ENCODE measurements at places on chromosomes 6 and 20.

DNA sequence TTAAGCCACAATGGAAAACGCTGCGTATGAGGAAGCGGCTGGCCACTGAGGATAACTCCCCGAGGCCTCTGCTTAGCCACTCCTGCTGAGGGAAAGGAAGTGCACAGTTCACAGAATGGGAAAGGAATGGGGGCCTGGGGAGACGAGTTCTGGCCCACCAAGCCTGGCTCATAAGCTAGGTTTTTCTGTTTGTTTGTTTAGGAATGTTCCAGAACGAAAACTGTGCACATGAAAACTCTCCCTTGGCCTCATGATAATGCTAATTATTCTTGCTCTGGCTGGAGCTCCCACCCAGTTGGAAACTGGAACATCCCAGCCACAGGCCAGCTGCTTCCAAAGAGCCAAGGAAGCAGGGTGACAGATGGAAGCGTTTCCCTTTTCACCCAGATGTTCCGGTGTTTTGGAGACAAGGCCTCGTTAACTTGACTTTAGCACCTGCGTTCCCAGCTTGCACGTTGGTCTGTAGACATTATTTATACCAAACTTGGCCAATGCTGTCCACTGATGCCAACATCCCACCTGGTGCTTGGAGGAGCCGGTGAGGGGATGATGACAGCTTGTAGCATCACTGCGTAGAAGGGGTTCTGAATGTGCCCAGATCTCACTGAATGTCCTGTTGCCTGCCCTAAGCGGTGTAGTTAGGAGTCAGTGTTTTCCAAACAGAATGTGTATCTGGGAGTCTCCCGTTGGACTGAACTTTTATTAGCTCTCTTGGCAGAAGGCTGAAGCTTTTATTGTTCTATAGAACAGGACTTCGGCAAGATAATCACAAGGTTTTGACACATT is 34.5 kb downstream of the APCDD1L start:
- H3K27me3 ChIP-seq: peaks cover 2% of the 10 kb centered on the region
- H3K4me1 ChIP-seq: peaks cover 3% of the 10 kb centered on the region
- no peak for DNase-seq
- no peak overlapping the region for H3K4me3 ChIP-seq

- H3K27ac ChIP-seq: no peak overlapping the region
- H3K36me3 ChIP-seq: peaks cover 4% of the 10 kb centered on the region
- no peak for DNase-seq
Measured at GRCh38 chr20:57774111-57774880, 64.5 kb upstream of the PMEPA1 start.

- no peaks in the 10 kb centered on the region for H3K4me1 ChIP-seq
- H3K36me3 ChIP-seq: peaks cover 5% of the 10 kb centered on the region
- H3K4me3 ChIP-seq: no peak overlapping the region
- no peak for DNase-seq
- no peak overlapping the region for H3K27ac ChIP-seq
Measured at GRCh38 chr20:36655004-36655403, 9.0 kb upstream of the SLA2 start.

- H3K4me1 ChIP-seq: peaks cover 35% of the 10 kb centered on the region
- no peak overlapping the region for H3K27ac ChIP-seq
- peaks cover 2% of the 10 kb centered on the region for H3K27me3 ChIP-seq
- H3K36me3 ChIP-seq: no peaks in the 10 kb centered on the region
- no peak overlapping the region for H3K4me3 ChIP-seq
- no peak for DNase-seq
Measured at GRCh38 chr6:149478631-149479314, 6.0 kb downstream of the ZC3H12D start.

- H3K27ac ChIP-seq: no peak overlapping the region
- H3K4me3 ChIP-seq: no peak overlapping the region
- H3K36me3 ChIP-seq: no peaks in the 10 kb centered on the region
- peaks cover 27% of the 10 kb centered on the region for H3K4me1 ChIP-seq
- peaks cover 5% of the 10 kb centered on the region for H3K27me3 ChIP-seq
- DNase-seq: no peak
Measured at GRCh38 chr20:43849496-43850186, 65.0 kb upstream of the TOX2 start.

GRCh38 chr20:63071541-63072181 is 64.9 kb upstream of the BHLHE23 start:
- peaks cover 14% of the 10 kb centered on the region for H3K27me3 ChIP-seq
- peaks cover 2% of the 10 kb centered on the region for H3K4me1 ChIP-seq
- H3K4me3 ChIP-seq: no peak overlapping the region
- no peak overlapping the region for H3K27ac ChIP-seq
- no peak for DNase-seq

- H3K4me1 ChIP-seq: no peaks in the 10 kb centered on the region
- H3K36me3 ChIP-seq: no peaks in the 10 kb centered on the region
- no peak overlapping the region for H3K27ac ChIP-seq
- H3K4me3 ChIP-seq: no peak overlapping the region
- H3K27me3 ChIP-seq: no peaks in the 10 kb centered on the region
- no peak for DNase-seq
Measured at GRCh38 chr20:8425016-8425415, 292.9 kb downstream of the PLCB1 start.

- no peak overlapping the region for H3K27ac ChIP-seq
- H3K27me3 ChIP-seq: peaks cover 7% of the 10 kb centered on the region
- H3K4me3 ChIP-seq: no peak overlapping the region
- no peaks in the 10 kb centered on the region for H3K4me1 ChIP-seq
- no peaks in the 10 kb centered on the region for H3K36me3 ChIP-seq
Measured at GRCh38 chr20:31930779-31931178, 21.1 kb downstream of the PDRG1 start.

GRCh38 chr20:44780226-44780625 is 30.1 kb downstream of the RIMS4 start:
- H3K4me1 ChIP-seq: no peaks in the 10 kb centered on the region
- DNase-seq: peak; percentile 73
- no peaks in the 10 kb centered on the region for H3K36me3 ChIP-seq
- no peak overlapping the region for H3K4me3 ChIP-seq

- peaks cover 10% of the 10 kb centered on the region for H3K4me1 ChIP-seq
- no peaks in the 10 kb centered on the region for H3K27me3 ChIP-seq
- no peaks in the 10 kb centered on the region for H3K36me3 ChIP-seq
Measured at GRCh38 chr6:80211286-80211685, 104.8 kb downstream of the BCKDHB start.

DNA sequence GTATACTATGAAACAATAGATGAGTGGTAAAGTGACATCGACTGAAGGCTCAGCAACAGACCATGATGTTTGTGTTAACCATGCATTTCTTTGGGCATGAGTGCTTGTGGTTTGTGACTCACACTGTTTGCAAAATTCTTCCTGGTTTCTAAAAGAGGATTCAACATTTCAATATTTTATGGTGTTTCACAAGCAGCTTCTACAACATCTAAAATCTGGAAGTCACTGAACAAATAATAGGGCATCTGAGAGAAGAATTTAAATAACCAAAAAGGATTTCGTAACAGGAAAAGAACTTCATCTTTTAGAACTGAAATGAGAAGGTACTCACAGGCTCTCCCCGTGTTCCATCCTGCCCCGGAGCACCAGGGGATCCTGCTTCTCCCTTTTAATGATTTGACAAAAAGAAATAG is 146.2 kb downstream of the COL21A1 start:
- H3K27ac ChIP-seq: no peak overlapping the region
- H3K4me3 ChIP-seq: no peak overlapping the region
- no peaks in the 10 kb centered on the region for H3K36me3 ChIP-seq
- H3K4me1 ChIP-seq: peaks cover 7% of the 10 kb centered on the region
- DNase-seq: no peak
- no peaks in the 10 kb centered on the region for H3K27me3 ChIP-seq

- H3K4me3 ChIP-seq: no peak overlapping the region
- peak overlapping the region; percentile 96 for H3K27ac ChIP-seq
- DNase-seq: no peak
- peaks cover 14% of the 10 kb centered on the region for H3K36me3 ChIP-seq
Measured at GRCh38 chr20:50085146-50085480, 27.8 kb downstream of the UBE2V1 start.

- no peak overlapping the region for H3K27ac ChIP-seq
- H3K4me3 ChIP-seq: no peak overlapping the region
- no peaks in the 10 kb centered on the region for H3K36me3 ChIP-seq
Measured at GRCh38 chr6:124577734-124578281, 384.4 kb upstream of the RNF217 start.

- no peaks in the 10 kb centered on the region for H3K27me3 ChIP-seq
- no peaks in the 10 kb centered on the region for H3K36me3 ChIP-seq
- no peak overlapping the region for H3K4me3 ChIP-seq
- H3K27ac ChIP-seq: no peak overlapping the region
- peaks cover 6% of the 10 kb centered on the region for H3K4me1 ChIP-seq
Measured at GRCh38 chr6:21138336-21139069, 455.0 kb upstream of the SOX4 start.

- no peak overlapping the region for H3K4me3 ChIP-seq
- H3K4me1 ChIP-seq: no peaks in the 10 kb centered on the region
- no peaks in the 10 kb centered on the region for H3K27me3 ChIP-seq
- no peak overlapping the region for H3K27ac ChIP-seq
- no peaks in the 10 kb centered on the region for H3K36me3 ChIP-seq
Measured at GRCh38 chr20:20063941-20064702, 11.8 kb downstream of the CFAP61 start.

DNA sequence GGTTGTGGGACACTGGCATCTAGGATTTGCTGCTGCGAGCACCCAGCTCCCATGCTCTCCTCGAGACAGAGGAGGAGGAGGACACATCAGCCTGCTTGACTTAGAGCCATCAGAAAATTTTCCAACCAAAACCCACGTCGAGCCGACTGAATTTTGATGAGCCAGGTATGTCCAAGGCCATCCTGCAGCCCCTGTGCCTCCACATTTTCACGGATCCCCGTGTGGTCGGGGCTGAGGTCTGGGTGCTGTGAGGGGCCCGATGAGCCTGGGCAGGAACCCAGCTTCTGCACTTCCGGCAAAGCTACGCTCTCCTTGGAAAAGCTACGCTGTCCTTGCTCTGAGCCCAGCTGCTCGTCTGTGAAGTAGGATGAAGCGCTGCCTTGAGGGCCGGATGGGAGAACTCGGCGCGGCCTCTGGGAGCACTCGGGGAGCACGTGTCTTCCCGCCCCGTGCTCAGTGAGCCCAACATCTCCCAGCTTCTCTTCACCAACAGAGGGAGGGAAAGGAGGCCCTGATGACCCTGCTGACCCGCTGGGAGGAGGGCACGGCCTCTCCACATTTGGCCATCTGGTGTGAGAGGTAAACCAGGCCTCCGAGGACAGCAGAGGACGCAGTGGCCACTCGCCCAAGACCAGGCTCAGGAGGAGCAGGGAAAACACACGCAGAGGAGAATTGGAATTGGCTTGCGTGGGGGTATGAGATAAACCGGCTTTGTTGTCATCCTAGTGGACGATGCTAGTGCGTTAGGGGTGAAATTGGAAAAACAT is 33.9 kb downstream of the PSMG4 start:
- H3K27ac ChIP-seq: no peak overlapping the region
- H3K27me3 ChIP-seq: peaks cover 14% of the 10 kb centered on the region
- H3K4me3 ChIP-seq: peak overlapping the region; percentile 74
- peaks cover 32% of the 10 kb centered on the region for H3K36me3 ChIP-seq
- no peak for DNase-seq

GRCh38 chr6:128124713-128125112 is 223.9 kb upstream of the THEMIS start:
- H3K27ac ChIP-seq: no peak overlapping the region
- no peak overlapping the region for H3K4me3 ChIP-seq
- H3K4me1 ChIP-seq: no peaks in the 10 kb centered on the region
- H3K27me3 ChIP-seq: peaks cover 2% of the 10 kb centered on the region
- no peaks in the 10 kb centered on the region for H3K36me3 ChIP-seq

- H3K27ac ChIP-seq: no peak overlapping the region
- H3K4me1 ChIP-seq: no peaks in the 10 kb centered on the region
- DNase-seq: no peak
- H3K27me3 ChIP-seq: no peaks in the 10 kb centered on the region
- H3K4me3 ChIP-seq: no peak overlapping the region
Measured at GRCh38 chr6:108323710-108324466, 29.0 kb downstream of the AFG1L start.

DNA sequence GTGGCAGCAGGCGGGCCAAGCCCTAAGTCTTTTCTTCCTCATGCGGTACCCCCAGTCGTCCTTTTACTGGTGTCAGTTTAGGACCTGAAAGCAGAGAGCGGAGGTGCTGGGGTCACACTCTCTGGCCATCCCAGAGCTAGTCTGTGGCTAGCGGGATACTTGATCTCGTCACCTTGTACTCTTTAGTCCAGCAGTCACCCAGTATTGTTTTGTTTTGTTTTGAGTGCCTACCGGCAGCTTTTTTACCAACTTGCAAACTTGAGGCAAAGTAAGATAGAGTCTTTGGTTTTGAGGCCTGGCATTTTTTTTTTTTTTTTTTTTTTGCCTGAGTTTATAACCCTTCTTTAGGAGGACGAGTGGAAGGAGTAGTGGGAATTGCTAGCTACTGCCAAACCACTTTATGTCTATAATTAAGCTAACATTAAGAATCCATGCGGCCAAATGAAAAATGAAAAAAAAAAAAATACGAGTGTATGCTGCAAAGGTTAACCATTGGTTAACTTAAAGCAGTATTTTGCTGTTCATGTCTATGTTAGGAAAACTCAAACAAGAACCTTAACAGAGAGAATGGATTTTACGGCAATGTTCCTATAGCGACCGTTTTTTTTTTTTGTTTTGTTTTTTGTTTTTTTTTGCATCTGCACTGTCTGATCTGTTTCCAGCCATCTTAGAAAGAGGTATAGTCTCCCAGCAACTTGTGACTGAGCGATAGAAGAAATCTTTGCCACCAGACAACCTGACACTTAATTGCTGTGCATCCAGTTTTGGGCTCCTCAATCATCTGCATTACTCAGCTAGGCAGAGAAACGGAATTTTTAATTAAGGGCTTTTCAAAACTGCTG is 56.9 kb downstream of the FAM217A start:
- H3K4me1 ChIP-seq: peaks cover 33% of the 10 kb centered on the region
- H3K36me3 ChIP-seq: no peaks in the 10 kb centered on the region
- no peaks in the 10 kb centered on the region for H3K27me3 ChIP-seq

- H3K27me3 ChIP-seq: peaks cover 4% of the 10 kb centered on the region
- H3K4me3 ChIP-seq: no peak overlapping the region
- H3K27ac ChIP-seq: no peak overlapping the region
- DNase-seq: no peak
- H3K36me3 ChIP-seq: no peaks in the 10 kb centered on the region
- H3K4me1 ChIP-seq: peaks cover 30% of the 10 kb centered on the region
Measured at GRCh38 chr6:38133932-38134703, 314.6 kb downstream of the ZFAND3 start.

DNA sequence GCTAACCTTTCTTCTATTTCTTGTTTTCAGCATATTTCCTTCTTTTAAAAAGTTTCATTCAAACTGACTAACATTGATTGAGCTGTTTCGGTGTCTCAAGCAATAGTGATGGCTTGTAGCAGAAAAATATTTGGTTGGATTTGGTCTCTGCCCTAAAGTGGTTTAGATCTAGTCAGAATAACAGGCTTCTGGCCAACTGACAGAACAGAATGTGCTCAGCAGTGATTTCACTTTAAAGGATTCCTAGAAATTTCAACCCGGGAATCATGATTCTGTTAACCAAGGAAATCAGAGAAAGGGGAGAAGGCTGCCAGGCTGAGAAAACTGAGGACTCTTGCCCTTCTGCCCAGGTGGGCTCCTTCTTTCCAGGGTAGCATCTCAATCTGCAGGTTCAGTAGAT is 16.6 kb upstream of the GSTA1 start:
- no peak overlapping the region for H3K4me3 ChIP-seq
- H3K36me3 ChIP-seq: peaks cover 6% of the 10 kb centered on the region
- DNase-seq: no peak
- no peak overlapping the region for H3K27ac ChIP-seq
- peaks cover 4% of the 10 kb centered on the region for H3K27me3 ChIP-seq

Measured in endothelial cell (in vitro differentiated cells).